ENCODE measurements at places on chromosomes 5 and 9. TPM values are rescaled to one million over a fixed set of nuclear protein-coding genes. Genes with fewer than 3 reads are reported as not detected.

MYMK gene
- total RNA-seq: not detected

RNF180 gene
- total RNA-seq: not detected

GABBR2 gene
- not detected for total RNA-seq

CCNG1 gene
- total RNA-seq: 138 TPM

PDCD1LG2 gene
- total RNA-seq: 1.0 TPM

SLC6A7 gene
- total RNA-seq: not detected

GABRP gene
- total RNA-seq: not detected

ANKS6 gene
- 9.5 TPM for total RNA-seq

SLC1A3 gene
- 1.5 TPM for total RNA-seq

RANBP6 gene
- 27.7 TPM for total RNA-seq

SELENOP gene
- 0.83 TPM for total RNA-seq

HAVCR2 gene
- total RNA-seq: 73.8 TPM

SHROOM1 gene
- total RNA-seq: 4.0 TPM

AQP7 gene
- not detected for total RNA-seq

LHX3 gene
- not detected for total RNA-seq

SOHLH1 gene
- not detected for total RNA-seq

TNPO1 gene
- 76.2 TPM for total RNA-seq

CDX1 gene
- not detected for total RNA-seq

RABGAP1 gene
- total RNA-seq: 27.7 TPM

FAM221B gene
- not detected for total RNA-seq

SPOCK1 gene
- total RNA-seq: not detected

CARTPT gene
- not detected for total RNA-seq

RRAGA gene
- 51.8 TPM for total RNA-seq

TEK gene
- total RNA-seq: not detected

NMUR2 gene
- total RNA-seq: not detected

OR1Q1 gene
- total RNA-seq: not detected

IL3 gene
- total RNA-seq: not detected

KCNIP1 gene
- not detected for total RNA-seq

NR5A1 gene
- total RNA-seq: not detected

MYORG gene
- total RNA-seq: 4.7 TPM

IFNK gene
- not detected for total RNA-seq

SLCO6A1 gene
- total RNA-seq: not detected

CFAP77 gene
- not detected for total RNA-seq

SHISAL2B gene
- total RNA-seq: not detected

CBY3 gene
- total RNA-seq: 0.40 TPM

OR1J2 gene
- total RNA-seq: not detected

PRRT1B gene
- total RNA-seq: not detected

F2R gene
- total RNA-seq: 23.7 TPM
